ENCODE measurements at places on chromosomes 7 and 10.

- no peak for DNase-seq
Measured at GRCh38 chr10:29798921-29799690, 164.3 kb upstream of the SVIL start.

- DNase-seq, result no peak
Measured at GRCh38 chr7:24560772-24561171, 12.5 kb upstream of the PALS2 start.

- no peak for DNase-seq
Measured at GRCh38 chr10:80158598-80159127, 26.1 kb downstream of the PLAC9 start.

- no peak for DNase-seq
Measured at GRCh38 chr7:4645246-4645645, 36.8 kb upstream of the FOXK1 start.

DNA sequence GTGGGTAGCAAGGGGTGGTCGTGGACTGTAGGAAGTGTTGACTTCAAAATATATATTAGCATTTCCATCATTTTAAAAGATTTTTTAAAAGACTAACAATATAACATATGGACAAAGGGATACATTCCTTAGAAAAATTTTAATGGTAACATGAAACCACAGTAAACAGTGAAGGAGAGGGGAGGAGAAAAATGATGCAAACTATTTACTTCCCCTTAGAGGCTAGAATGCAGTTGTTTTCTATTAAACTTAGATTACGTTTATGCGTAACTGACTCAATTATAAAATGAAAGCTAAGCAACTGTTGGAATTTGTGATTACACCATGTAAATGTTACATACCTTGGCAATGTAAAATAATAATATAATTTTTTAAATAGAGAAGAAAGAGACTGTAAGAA lies 41.3 kb downstream of the CALD1 start:
- no peak for DNase-seq

DNA sequence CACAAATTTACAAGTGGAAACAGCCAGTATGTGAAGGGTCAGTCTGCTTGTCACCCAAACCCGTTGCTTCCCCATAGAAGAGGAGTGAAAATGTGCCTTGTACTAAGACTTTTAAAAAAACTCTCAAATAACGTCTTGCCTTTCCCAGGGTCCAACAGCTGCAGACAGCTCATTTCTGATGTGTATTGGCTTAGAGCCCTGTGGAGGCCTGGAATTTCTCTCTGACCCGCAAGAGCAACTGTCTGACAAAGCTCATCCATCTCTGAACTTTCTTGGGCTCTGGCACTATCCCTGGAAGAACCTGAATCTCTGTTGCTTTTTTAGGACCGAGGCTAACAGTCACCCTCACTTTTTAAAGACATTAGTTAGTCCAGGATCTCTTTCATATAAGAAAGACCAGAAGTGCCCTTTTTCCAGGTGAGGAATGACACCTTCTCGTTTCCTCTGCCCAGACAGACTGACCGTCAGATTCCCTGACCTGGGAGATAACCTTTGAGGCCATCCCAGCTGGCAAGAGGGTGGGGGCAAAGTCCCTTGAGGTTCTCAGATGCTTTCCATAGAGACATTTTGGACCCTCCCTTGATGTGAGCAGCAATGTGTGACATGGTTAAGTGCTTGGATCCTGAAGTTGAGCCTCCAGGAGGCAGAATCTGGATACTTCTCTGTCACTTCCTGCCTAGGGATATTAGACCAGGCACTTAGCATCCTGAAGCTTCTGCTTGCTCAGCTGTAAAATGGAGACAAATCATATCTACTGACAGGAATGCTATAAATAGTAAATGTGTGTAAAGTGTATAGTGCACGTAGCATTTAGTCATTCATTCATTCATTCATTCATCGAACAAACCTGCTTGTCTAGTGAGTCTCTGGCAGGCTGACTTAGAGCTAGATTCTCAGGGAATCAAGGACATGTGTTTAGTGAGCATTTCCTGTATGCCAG lies 4.5 kb upstream of the NODAL start:
- no peak for DNase-seq

DNA sequence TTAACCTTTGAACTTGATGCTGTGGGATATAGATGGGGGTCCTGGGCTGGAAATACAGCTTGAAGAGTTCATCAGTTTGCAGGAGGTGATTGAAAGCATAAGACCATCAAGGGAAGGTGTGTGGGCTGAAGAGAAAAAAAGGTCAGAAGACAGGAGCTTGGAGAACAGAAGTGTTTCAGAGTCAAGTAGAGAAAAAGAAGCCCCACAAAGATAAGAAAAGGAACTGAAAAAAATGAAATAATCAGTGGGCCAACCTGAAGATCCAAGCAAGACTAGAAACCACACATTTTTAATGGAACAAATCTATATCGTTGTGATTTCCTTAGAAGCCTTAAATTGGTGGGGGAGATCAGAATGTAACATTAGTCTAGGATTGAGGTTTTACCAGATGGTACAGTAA lies 22.5 kb downstream of the ZEB1 start:
- no peak for DNase-seq

DNA sequence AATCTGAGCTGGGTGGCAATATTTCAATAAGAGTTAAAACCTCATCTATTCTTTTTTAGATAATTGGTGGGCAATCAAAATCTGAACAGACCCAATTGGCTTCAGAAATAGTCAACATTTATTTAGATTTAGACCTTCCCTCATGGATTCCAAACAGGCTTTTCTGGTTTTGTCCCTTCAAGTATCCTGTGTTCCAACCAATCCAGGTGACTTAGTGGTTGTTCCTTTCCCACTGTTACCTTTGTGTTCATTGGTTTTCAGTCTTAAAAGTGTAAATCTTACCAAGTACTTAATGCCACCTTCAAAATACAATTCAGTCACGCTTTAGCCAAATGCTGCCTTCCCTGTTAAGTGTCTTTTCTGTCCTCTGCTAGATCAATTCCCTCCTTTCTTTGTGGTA lies 85.9 kb downstream of the AHR start:
- DNase-seq, result no peak

DNA sequence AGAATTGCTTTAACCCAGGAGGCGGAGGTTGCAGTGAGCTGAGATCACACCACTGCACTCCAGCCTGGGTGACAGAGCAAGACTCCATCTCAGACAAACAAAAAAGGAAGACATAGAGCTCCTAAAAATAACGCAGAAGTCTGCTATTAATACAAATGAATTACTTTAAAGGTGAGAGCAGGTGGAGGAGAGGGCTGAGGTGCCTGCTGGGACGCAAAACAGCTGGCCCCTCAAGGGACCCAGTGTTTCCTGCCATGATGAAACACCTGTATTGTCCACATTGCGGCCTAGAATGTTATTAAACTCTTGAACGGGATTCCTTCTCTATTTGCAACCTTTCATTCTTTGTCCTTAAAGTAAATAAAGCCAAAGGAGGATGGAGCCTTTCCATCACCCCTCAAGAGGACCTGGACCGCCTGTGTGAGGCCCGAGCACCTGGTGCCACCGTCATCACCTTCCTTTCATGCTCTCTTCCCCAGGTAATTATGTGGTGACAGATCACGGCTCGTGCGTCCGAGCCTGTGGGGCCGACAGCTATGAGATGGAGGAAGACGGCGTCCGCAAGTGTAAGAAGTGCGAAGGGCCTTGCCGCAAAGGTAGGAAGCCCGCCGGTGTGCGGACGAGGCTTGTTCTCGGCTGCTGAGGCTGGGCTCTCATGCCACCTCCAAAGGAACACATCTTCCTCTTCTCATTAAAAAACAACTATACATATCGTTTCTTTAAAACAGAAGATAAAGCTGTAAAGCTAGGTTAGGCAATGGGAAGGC lies 136.7 kb downstream of the EGFR start:
- DNase-seq, result peak; percentile 26

DNA sequence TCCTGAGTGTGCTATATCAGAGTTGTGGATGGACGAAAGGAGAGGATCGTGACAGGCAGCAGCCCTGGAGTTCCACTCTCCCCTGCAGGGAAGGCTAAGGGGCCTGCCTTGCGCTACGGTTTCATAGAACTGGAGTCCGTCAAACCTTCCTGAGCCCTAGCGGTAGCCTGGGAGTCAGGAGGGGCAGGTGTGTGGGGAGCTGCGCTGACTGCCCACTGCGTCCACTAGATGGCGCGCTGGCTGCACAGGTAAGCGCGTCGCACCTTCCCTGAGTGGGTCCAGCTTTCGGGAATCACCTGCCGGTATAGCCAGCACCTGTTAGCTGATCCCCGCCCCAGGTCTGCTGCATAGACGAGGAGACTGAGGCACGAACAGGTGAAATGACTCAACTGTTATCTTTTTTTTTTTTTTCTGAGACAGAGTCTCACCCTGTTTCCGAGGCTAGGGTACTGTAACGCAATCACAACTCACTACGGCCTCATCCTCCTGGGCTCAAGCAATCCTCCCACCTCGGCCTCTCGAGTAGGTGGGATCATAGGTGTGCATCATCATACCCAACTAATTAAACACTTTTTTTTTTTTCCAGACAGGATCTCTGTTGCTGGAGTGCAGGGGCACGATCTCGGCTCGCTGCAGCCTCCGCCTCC lies 20.2 kb upstream of the BAIAP2L1 start:
- peak; percentile 47 for DNase-seq

DNA sequence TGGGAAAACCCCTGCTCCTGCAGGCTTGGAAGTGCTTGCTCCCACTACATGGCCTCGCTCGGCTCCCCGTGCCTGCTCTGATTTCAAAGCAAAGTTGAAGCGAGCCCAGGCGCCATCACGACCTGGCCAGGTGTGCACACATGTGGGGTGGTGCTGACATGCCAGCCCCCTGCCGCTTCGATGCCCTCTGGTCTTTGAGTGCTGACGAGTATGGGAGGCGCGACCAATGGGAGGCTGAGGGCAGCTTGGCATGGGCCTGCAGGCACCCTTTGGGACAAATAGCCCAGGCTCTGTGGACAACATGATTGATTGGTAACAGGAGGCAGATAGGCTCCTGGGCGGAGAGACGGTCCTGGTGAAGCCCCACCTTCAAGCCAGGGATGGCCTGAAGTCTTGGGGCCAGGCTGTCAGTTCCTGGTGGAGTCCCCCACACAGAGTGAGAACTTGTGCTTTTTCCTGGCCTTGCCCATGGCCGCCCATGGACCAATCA lies 252.4 kb upstream of the SEMA3A start:
- no peak for DNase-seq

- no peak for DNase-seq
Measured at GRCh38 chr10:107728807-107729206, 564.3 kb upstream of the SORCS1 start.

- no peak for DNase-seq
Measured at GRCh38 chr7:12146813-12147212, 64.3 kb upstream of the TMEM106B start.

GRCh38 chr10:47079204-47079580 lies 168.0 kb downstream of the PTPN20 start:
- DNase-seq, result no peak

DNA sequence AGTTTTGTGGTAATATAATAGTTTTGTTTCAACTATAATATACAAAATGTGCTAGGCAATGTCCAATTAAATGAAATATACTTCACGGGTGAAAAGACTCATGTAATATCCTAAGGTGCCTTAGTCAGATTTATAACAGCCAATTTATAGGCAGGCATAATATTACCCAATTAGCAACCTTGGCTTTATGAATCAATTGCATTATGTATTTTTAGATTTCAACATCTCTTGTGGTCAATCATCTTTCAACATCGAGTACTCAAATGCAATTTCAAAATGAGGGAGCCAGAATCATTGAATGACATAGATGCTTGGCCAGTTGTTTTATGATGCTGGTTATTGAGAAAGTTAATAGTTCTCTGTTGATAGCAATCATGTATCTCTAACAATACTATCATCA lies 110.3 kb upstream of the SP8 start:
- DNase-seq, result no peak

DNA sequence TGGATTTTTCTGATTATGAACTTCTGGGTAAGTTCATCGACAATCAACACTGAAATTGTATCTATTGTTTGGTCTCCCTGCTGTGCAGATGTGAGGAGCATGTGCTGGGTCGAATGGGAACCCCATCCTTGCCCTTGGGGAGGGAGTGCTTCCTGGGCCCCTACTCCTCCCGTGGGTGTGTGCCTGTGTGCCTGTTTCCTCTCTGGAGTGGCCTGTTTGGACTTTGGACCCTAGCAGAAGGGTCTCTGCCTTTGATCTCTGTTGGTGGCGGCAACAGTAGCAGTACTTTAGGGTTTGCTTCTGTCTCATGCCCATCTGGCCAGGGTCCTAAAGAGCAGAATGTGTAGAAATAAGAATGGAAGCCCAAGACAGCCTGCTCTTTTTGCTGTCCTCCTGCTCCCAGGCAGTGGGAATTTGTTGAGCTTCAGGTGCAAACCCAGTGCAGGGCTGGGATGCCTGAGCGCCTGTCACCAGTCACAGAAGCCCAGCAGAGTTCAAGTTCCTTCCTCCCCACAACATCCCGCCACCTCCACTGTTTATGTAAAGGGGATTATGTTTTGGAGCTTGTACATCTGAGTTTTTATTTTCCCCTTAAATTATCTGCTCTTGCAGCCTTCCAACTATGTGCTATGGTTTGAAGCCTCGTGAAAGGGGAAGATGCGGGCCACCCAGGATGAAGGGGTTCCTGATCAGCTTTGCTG lies 1.5 kb upstream of the TACR2 start:
- DNase-seq, result no peak

DNA sequence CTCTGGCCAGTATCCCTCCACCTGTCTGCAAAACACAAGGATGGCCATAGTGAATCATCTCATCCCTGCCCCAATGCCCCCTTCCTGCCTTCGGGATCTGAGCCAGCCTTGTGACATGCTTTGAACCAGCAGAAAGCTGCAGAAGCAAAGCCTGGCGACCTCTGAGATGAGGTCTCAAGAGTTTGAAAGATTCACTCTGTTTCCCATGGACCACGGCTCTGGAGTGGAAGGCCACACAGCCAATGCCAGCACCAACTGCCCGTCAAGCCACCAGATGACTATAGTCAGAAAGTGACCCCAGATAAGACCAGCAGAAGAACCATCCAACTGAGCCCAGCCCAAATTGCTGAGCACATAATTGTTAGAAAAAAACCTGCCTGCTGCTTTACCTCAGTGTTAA lies 193.9 kb upstream of the PPP2R2D start:
- DNase-seq, result no peak

DNA sequence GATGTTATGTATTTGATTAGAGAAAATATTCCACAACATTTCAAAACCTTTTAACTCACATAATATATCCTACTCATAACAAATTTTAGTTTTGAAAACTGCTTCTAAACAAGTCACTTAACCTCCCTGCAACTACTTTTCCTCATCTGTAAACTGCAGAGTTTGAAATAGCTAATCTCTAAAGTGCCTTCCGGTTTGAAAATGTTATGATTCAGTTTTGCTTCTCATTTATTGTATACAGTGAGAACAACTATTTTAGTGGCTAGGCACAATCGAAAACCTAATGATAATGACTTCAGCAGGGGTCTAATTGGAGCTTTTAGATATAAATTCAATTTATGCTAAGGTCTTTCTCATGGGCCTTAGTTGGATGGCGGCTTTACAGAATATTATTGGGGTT lies 30.7 kb upstream of the TEX47 start:
- DNase-seq, result no peak

Data from NCI-H187 treated with DMSO at 0.1 percent for 48 hours (cell line).